ENCODE measurements at places on chromosomes 11 and 22.
A peak's percentile ranks its signal among the peaks of the same experiment; 100 is the strongest.

GRCh38 chr11:111604392-111605009 is 2.3 kb downstream of the SIK2 start:
- peak; percentile 57 for DNase-seq

DNA sequence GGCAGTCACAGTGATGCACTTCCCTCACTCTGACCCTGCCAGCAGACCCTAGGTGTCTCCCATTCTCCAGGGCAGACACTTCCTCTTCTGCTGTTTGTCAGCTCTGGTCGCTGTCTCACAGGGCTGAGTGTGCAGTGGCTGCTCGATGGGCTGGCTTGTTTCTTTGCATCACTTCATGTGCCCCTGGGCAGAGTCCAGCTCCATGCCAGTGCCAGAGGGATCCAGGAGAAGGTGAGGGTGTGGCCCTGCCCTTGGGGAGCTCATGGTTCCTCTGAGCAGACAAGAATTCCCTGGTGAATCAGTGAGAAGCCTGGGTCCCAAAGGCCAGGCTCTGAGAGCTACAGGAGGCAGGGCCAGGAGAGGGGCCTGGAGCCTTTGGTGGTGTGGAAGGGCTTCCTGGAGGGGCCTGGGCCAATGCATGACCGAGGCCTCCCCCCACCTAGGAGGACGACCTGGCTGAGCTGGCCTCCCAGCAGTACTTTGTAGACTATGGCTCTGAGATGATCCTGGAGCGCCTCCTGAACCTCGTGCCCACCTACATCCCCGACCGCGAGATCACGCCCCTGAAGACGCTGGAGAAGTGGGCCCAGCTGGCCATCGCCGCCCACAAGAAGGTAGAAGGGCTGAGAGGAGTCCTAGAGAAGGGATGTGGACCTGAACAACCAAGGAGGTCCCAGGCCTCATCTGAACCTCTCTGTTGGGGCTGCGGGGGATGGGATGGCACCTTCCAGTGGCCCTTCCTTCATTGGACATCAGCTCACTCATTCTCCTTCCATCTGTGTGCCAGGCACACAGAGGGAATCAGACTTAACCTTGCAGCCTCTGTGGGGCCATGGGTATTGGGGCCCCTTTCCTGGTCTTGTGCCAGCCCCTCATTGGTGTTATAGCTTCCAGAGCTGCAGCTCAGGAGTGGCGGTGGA is 66.1 kb downstream of the MYO7A start:
- no peak for DNase-seq

DNA sequence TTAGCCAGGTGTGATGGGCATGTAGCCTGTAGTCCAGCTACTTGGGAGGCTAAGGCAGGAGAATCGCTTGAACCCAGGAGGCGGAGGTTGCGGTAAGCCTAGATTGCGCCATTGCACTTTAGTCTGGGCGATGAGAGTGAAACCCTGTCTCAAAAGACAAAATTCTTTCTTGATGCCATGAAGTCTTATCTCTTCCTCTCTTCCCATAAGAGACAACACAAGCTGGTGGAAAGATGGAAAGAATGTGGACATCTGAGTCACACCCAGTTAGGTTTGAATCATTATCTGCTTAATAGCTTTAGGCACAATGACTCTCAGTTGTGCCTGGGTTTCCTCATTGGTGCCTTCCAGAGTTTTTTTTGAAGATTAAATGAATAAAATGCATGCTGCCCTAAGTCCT is 35.3 kb downstream of the KREMEN1 start:
- no peak for DNase-seq

DNA sequence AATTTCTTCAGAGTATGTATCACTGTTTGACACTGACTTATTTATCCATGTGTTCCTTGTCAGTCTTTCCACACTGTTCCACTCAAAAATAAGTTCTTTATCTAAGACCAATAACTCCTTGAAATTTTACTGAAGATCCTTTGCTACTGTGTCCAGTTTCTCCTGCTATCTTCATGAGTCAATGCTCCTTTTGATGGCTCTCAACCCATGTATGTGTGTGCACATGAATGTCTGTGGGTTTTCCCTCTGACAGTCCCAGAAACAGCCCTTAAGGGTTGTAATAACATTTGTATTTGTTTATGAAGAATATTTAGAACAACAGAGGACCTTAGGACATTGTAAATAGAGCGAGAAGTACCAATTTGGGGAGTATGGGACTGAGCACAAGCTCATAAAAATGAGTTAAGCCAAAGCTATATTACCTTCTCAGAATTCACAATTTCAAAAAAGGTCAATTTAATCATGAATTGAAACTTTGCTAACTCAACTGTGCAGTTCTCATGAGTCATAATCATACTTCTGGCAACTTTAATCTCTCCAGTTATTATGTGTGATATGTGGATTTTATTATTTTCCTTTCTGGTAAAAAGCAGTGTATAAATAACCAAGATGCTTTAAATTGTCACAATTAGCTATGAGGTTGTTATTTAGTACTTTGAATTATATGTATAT is 533.6 kb downstream of the CNTN5 start:
- DNase-seq: no peak

GRCh38 chr22:45587638-45588505 is 83.8 kb upstream of the ATXN10 start:
- no peak for DNase-seq

DNA sequence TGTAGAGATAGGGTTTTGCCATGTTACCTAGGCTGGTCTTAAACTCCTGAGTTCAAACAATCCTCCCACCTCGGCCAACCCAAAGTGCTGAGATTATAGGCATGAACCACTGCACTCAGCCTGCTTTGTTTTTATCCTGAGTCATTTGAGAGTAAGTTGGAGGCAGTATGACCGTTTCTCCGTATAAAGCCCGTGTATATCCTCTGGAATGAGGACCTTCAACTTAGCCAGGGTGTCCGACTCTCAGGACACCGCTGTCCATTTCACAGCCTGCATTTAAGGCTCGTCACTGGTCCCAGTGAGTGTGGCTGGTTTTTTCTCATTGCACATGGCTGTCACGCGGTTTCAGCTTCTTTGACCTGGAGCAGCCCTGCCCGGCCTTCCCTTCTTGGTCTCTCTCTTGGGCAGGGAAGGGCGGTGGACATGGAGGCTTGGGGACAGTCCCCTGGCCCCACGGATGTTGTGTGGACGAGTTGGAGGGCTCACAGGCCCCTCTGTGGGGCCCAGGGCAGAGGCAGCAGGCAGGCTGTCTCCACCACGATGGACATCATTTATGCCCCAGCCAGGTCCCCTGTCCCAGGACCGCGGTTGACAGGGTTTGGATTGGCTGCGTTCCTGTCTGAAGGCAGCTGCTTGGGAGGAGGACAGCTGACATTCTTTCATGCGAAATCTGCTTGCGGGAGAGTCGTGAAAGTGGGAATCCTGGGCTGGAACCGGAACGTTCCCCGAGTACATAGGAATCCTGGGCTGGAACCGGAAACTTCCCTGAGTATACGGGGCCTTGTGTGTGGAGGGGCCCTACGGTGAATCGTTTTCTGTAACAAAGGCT is 93.3 kb downstream of the KCNQ1 start:
- no peak for DNase-seq

GRCh38 chr11:83827520-83827919 is 541.4 kb upstream of the CCDC90B start:
- no peak for DNase-seq

- no peak for DNase-seq
Observed at GRCh38 chr11:78131956-78132355, 7.5 kb downstream of the ALG8 start.

DNA sequence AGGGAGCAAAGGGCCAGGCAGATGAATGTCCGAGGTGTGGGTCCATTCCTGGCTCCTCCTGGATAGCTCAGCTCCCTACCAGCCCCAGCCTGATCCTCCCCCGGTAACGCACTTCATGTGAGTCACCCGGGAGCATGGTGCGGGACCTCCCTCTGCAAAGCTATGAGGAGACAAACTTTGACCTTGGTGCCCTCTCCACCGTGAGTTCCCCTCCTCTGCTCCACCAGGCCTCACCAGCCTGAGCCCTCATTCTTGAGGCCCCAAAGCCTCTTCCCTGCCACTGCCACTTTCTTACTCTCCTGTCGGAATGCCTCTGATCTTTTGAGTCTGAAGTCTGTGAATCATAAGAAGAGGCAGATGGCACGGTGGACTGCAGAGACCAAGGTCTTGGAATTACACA is 37.4 kb upstream of the CD82 start:
- no peak for DNase-seq
